ENCODE measurements at places on chromosomes 1 and 21.

DNA sequence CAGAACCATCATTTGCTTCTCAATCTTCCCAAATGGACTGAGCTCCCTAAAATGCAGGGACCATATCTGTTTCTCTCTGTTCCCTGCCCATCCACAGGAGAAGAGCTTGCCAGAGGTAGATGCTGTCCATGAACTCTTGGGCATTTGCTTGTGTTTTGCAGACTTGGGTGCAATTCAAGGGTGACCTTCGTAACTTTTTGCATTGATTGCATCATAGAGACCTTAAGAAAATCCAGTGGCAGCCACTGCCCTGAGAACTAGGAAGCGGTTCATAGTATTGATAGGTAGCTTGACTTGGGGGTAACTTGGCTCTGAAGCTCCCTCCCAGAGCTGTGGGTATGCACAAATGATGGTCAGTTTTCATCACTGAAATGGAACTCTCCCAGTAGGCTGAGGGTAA lies 34.3 kb upstream of the EDEM3 start:
- DNase-seq: no peak

GRCh38 chr1:237713916-237714315 lies 176.8 kb downstream of the ZP4 start:
- DNase-seq: no peak

DNA sequence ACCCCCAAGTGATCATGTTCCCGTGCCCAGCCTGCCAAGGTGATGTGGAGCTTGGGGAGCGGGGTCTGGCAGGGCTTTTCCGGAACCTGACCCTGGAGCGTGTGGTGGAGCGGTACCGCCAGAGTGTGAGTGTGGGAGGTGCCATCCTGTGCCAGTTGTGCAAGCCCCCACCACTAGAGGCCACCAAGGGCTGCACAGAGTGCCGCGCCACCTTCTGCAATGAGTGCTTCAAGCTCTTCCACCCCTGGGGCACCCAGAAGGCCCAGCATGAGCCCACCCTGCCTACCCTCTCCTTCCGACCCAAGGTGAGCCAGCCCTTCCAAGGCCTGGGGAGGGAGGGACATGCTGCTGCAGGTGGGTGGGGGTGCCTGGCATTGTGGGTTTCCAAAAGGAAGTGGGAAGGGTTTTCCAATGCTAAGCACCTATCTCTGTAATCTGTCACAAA lies 2.3 kb downstream of the TRIM46 start:
- DNase-seq: no peak

DNA sequence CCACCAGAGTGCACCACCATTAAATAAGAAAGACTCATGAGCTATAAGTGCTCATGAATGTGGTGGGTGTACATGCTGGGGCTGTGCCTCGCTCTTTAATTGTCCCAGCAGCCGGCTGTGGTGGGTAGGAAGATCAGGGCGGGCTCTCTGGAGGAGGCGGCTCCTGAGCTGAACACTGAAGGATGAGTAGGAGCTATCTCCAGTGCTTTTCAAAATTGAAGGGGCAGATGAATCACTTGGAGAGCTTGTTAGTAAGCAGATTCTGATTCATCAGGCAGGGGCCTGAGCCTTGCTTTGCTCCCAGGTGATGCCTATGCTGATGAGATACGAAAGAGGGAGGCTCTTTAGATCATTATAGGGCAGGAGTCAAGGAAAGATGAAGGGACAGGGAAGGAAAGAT lies 54.1 kb downstream of the ETS2 start:
- no peak for DNase-seq

DNA sequence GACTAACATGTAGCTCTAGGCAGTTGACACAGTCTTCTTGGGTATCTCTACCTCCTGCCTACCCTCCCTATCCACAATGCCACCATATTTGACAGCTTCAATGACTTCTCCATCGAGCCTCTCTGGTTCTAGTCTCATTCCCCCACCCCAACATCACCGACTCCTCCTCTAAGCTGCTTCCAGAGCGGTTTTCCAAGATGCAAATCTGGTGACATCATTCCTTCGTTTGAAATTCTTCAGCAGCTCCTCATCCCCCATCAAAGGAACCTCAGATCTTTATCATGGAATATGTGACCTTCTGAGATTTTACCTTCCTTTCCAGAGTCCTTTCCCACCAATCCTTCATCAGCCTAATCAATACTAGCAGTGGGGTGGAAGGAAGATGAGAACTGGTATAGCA lies 352.4 kb upstream of the RUNX1 start:
- no peak for DNase-seq

Measured in ascending aorta (tissue), 2 donors.